Colonic mucosa (tissue), 4 donors: ENCODE measurements at places on chromosomes 4 and X. TPM values are rescaled to one million over a fixed set of nuclear protein-coding genes. Genes with fewer than 3 reads are reported as not detected.

GRCh38 chr4:150315175-150315574 is 236.9 kb downstream of the DCLK2 start:
- no peaks in the 10 kb centered on the region for H3K4me1 ChIP-seq
- no peaks in the 10 kb centered on the region for H3K36me3 ChIP-seq
- no peaks in the 10 kb centered on the region for H3K27me3 ChIP-seq
- H3K4me3 ChIP-seq: no peak overlapping the region
- no peak for DNase-seq
- no peak overlapping the region for H3K27ac ChIP-seq

- no peaks in the 10 kb centered on the region for H3K36me3 ChIP-seq
- H3K4me1 ChIP-seq: no peaks in the 10 kb centered on the region
- no peak overlapping the region for H3K27ac ChIP-seq
Observed at GRCh38 chr4:119113033-119113655, 22.5 kb upstream of the MYOZ2 start.

Gene HPGD
- total RNA-seq: 159 TPM

Gene KLHL13
- total RNA-seq: 3.0 TPM
